ENCODE measurements at places on chromosomes 3 and 15.

DNA sequence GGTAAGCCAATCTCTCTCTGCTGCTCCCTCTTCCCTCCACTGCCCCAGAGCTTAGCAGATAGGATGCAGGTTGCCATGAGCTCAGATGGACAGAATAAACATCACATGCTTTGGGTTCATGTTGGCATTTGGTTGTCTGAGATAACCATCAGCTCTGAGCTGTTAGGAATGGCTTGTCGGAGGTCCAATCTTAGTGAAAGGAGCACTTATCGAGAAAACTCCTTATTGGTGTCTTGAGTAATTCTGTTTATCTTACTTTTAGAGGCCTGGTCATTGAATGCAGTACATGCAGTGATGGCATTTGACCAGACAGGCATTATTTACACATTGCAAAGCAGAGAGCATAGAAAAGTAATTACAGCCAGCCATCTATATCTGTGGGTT is 99.7 kb downstream of the CEMIP start:
- DNase-seq, result no peak

GRCh38 chr15:101689901-101690300 is 34.4 kb downstream of the TARS3 start:
- no peak for DNase-seq

GRCh38 chr3:21169948-21170347 is 581.1 kb downstream of the ZNF385D start:
- no peak for DNase-seq

GRCh38 chr3:59508273-59508672 is 458.4 kb upstream of the CFAP20DC start:
- no peak for DNase-seq

DNA sequence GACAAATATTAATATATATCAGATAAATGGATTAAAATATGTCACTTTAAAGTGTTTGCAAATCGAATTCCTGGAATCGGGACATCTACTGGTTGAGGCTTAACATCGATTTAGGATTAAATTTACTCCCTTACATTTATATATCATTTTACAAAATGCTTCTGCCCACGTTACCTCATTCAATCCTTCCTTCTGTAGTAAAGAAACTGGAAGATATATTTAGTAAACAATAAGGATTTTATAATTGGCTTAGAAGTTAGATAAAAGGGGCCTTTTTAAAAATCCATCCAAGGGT is 1.3 kb downstream of the CLPX start:
- DNase-seq, result no peak

DNA sequence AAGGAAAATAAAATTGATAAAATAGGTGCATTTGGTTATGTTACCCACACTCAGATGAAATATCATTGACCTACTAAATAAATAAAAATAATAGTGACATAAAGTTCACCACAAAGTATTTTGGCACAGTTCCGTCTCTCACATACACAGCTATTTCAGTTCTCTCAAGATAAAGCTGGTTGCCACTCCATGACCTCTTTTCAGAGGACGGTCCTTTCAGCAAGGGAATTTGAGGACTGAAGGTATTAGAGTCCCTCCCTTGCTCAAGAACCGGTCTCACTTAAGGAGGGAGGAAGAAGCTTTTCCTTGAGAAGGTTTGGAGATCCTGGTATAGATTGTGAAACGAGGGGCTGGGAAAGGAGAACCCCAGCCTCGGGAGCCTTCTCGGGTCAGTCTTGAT is 285.5 kb upstream of the CFAP20DC start:
- no peak for DNase-seq

- DNase-seq, result no peak
Observed at GRCh38 chr3:47868306-47868705, 65.4 kb downstream of the DHX30 start.

- DNase-seq, result no peak
Observed at GRCh38 chr3:116181159-116181558, 264.1 kb downstream of the LSAMP start.

DNA sequence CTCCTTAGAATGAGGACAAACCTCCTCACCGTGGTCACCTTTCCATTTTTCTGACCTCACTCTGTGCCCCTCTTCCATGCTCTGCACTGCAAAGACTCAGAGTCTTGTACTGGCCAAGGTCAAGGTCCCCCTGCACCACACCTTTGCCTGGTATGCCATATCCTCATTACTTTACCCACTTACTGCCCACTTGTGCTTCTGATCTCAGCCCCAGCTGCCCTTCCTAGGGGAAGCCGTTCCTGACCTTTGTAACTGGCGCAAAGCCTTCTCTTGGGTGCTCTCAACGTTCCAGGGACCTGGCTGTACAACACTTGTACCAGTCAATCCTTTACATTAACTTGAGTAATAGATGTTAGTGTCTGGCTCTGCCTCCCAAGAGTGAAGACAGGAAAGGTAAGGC is 256.0 kb downstream of the SV2B start:
- no peak for DNase-seq

DNA sequence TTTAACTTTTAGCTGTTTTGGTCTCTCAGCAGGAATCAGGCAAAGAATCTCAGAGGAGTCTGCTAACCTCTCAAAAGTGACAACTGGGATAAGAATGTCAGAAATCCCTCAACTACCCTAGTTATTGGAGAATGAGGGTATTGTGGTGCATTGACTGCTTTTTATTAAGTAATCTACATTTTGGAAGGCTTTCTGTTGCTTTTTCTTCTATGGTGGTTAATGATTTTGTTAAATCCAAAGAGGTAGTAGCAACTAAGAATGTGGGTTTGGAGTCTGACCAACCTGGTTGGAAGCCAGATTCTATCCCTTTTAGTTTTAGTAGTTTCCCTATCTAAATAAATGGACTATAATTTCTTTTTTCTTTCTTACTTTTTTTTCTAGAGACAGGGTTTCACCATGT is 94.7 kb upstream of the RNF7 start:
- no peak for DNase-seq

DNA sequence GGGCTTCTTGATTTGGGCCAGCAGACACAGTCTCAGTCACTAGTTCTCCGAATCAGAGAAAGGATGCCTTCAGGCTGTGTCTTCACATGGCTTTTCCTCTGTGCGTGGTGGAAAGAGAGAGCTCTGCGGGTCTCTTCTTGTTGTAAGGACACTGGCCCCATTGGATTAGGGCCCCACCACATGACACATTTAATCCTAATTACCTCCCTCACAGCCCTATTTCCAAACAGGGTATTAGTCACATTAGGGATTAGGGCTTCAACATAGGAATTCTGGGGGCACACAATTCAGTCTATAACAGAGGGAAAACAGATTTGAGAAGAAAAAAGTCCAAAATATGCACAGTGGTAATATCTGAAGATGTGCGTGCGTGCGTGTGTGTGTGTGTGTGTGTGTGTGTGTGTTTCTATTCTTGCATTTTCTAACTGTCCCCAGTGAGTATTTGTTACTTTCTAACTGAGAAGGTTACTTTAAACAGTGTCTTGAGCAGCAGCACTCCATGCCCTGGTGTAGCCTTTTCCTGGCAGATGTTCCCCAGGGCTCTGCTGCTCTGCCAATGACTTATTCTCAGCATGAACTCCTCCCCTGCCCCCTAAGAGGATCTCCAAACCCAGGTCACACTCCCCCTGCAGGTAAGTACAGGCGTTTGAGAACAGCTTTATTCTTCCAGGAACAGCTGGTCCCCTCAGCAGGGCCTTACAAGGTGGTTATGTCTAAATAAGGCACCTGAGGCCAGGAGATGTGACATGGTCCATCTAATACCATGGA is 72.9 kb downstream of the RPL39L start:
- DNase-seq, result peak; percentile 81
